ENCODE measurements at places on chromosomes 4 and X.

DNA sequence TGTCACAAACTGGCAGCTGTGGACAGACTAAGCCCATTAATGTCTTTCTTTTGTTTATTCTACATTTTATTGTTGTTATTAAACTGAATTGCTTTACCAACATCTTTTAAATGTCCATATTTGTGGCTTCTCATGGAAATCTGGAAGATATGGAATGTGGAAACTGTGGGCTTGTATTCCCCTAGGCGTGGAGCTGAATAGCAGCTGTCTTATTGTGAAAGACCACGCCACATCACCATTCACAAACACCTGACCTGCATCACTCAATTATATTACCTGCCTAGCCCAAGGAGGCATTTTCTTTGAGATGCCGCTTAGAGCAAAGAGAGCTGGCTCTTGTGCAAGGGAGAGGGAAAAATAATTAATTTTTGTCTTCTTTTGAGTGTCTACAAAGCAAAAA lies 96.9 kb upstream of the GPRIN3 start:
- no peak for ATAC-seq

- no peak for ATAC-seq
These were observed 14.4 kb downstream of the ALG13 start for GRCh38 chrX:111695297-111695880.

DNA sequence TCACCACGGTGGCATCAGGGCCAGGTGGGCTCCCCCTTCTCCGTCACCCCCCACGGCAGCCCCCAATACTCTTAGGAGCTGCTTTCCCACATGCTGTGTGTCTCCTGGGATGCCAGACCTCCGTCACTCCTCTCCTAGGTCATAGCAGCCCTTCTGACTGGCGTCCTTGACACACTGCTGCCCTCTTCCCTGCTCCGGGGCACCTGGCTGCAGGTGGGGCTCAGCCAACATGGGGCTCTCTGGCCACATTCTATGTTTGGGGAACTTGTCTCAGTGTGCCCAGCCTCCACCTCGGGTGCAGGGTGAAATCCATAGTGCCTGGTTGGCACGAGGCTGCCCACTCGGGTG lies 13.8 kb downstream of the TMEM175 start:
- ATAC-seq, result no peak

GRCh38 chrX:27548624-27549023 lies 41.5 kb upstream of the DCAF8L2 start:
- no peak for ATAC-seq

DNA sequence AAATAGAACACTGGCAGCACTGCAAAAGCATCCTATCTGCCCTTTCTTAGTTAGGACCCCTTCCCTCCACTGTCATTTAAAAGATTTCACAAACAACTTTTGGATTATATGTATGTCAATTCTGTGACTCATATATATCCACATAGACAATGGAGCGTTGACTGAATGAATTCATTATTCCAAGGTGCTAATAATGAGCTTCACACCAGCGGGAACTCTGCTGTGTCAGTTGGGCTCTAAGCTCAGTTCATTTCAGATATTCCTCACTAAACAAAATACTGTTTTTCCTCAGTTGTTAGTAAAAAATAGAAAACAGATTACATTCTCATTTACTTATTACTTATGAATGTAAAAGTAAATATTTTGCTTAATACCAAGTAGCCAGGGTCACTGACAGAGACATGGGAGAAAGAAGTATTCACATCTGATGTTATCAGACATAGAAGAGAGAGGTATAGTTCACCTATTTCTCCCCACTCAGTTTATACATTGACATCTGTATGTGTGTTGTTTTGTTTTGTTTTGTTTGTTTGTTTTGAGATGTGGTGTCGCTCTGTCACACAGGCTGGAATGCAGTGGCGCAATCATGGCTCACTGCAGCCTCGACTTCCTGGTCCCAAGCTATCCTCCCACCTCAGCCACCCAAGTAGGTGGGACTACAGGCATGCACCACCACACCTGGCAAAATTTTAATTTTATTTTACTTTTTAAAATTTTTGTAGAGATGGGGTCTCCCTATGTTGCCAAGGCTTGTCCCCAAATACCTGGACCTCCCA lies 10.9 kb downstream of the NFKB1 start:
- no peak for ATAC-seq

- ATAC-seq, result no peak
These were observed 19.5 kb downstream of the SAT1 start for GRCh38 chrX:23802431-23802830.

DNA sequence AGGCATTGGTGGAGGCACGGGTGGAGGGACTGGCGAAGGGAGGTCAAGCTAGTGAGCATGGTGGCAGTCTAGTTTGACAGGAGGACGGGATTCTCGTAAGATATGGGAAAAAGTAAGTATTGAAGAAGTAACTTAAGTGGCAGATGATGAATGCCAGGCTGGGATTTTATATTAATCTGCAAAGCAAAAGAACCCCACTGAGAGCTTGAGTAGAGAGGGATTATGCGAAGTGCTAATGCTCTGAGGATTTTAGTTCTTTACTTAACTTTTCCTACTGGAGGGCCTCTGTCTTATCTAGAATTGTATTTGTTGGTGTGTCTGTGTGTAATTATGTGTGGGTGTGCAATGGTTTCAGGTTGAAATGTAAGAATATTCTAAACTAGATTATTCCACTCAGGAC lies 327.9 kb downstream of the FAT4 start:
- no peak for ATAC-seq

GRCh38 chrX:48477960-48478755 lies 2.2 kb downstream of the FTSJ1 start:
- ATAC-seq, result no peak

DNA sequence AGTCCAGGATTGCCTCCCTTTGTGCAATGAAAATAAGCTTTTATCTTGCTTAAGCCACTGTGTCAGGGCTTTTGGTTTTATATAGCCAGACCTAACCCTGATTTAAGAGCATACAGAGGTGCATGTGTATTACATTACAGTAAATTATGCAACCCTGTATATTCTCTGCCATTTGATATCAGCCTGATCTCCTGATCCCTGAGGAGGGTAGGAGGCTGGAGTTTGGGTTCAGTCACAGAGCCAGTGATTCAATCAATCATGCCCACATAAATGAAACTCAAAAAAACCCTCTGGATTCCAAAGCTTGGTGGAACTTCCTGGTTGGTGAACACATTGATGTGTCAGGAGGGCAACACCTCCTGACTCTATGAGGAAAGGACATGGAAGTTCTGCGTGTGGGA lies 7.3 kb upstream of the KLHL8 start:
- ATAC-seq, result no peak

DNA sequence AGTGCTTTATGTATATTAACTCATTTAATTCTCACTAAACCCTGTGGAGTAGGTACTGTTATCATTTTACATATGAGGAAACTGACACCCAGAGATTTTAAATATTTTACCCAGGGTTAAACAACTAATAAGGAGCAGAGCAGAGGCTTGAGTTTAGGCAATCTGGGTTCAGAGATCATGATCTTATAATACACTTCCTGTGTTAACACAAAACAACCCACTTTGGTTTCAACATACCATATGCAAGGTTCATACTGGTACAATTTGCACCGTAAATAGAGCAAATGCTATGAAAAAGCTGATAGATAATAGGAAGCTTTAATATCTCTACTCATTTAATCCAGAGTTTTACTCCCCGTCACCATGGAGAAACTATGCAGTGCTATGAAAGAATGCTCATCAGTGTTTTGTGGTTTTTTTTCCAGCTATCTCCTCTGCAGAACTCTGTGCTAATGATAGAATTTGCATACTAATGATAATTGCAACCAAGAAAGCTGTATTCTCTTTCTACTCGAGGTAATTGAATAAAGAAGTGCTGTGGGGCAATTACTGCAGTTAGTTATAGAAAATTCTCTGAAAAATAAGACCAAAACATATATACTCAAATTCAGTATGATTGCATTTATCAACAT lies 138.8 kb upstream of the MAP9 start:
- no peak for ATAC-seq

- ATAC-seq, result no peak
These were observed 1.7 kb downstream of the ARAF start for GRCh38 chrX:47562615-47563243.

GRCh38 chr4:73450398-73451004 lies 14.5 kb downstream of the AFP start:
- peak; percentile 26 for ATAC-seq

GRCh38 chr4:25728886-25729285 lies 73.2 kb downstream of the SLC34A2 start:
- no peak for ATAC-seq

GRCh38 chr4:4721636-4722035 lies 137.8 kb upstream of the MSX1 start:
- ATAC-seq, result no peak

GRCh38 chrX:66163447-66163846 lies 600 bp upstream of the HEPH start:
- no peak for ATAC-seq

DNA sequence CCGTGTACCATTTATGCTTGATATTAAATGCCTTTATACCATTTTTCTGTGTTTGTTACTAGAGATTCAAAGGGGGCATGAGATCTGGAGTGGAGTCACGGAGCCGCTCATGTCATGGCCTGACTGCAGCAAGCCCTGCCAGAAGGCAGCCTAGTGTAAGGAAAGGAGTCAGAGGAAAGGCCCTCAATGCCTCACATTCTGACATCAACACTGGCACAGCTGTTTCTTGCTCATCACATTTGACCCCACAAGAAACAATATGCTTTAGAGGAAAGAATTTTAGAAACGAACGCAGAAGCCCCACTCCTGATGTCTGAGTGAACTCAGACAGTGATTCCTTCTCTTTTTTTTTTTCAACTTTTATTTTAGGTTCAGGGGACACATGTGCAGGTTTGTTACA lies 322.4 kb upstream of the CPEB2 start:
- ATAC-seq, result no peak

GRCh38 chrX:152619897-152620296 lies 17.8 kb upstream of the GABRQ start:
- no peak for ATAC-seq

GRCh38 chr4:169311643-169312365 lies 41.0 kb upstream of the SH3RF1 start:
- ATAC-seq, result peak; percentile 42

DNA sequence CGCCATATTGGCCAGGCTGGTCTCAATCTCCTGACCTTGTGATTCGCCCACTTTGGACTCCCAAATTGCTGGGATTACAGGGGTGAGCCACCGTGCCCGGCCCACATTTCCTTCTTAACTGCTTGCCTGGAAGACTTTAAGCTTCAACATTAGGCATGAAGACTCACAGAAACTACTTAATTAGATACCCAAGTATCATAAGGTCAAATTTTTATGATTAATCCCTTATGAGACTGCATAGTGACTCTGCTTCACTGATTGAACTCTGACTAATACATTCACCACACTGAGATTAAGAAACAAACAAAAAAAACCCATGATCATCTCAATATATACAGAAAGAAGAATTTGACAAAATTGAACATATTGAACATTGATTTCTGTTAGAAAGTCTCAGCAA lies 87.4 kb upstream of the KCTD8 start:
- no peak for ATAC-seq

GRCh38 chrX:55919367-55920221 lies 202.0 kb downstream of the RRAGB start:
- peak; percentile 55 for ATAC-seq

GRCh38 chrX:116230130-116230898 lies 59.8 kb downstream of the AGTR2 start:
- ATAC-seq, result peak; percentile 38

DNA sequence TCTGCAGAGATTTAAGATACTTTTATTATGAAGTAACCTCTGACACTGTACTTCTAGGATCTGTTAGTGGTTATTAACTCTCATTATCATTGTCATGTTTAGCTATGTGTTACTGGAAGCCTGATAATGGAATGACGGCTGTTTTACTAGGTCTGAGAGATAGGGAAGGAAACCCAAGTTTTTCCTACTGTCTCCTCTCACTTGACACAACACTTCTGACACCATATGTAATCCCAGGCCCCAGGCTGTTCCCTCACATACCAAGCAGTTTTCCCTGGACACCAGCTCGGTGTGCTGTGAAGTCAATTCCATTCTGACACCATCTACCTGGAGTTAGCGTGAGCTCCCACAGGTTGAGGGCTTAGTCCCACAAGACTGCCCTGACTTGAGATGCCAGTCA lies 85.6 kb downstream of the ZNF674 start:
- ATAC-seq, result no peak

DNA sequence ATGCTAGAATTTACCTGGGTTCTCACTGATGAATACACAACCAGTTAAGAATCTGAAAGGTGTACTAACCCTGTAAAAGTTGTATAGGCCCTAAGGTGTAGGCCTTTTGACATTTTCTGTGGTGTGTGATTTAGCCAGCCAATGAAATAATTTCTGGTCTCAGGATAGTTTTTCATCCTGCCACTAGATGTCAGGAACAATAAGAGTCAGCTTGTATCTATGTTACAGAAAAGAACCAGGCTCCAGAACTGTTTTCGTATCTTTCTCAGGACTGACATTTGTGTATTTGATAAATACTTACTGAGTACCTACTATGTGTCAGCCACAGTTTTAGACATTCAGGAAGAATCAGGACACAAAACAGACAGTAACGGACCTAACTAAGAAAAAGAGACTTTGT lies 673.6 kb upstream of the TENM3 start:
- peak; percentile 59 for ATAC-seq

DNA sequence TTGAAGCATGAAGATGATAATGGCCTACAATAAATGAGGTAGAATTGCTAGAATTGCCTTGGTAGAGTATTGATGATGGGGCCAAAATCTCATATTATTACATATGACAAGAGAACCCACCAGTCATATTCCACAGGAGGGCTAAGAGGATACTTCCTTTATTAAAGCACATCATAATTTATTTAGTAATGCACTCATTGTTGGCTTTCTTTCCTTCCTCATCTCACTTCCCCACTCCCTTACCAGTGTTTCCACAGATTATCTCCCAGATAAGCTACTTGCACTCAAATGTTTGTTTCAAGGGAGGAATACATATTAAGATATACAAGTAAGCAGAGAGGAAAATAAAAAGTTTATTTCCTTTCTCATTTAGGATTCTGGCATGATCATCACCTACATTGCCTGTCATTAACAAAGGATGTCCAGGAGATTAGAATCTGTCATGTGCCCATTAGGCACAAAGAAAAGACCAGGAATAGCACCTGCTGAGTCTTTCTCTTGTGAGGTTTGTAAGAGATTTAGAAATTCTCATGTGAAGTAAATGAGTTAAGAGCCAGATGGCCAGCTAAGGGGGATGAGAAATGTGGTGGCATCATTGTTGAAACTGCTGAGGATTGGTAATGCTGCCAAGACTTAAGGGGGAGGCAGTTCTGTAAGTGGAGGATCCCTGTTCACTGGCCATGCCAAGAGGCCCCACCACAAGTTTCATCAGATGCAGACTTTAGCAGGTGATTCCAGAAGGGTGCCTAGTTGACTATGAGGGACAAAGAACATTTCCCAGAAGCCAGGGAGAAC lies 52.4 kb upstream of the PRDM8 start:
- no peak for ATAC-seq

DNA sequence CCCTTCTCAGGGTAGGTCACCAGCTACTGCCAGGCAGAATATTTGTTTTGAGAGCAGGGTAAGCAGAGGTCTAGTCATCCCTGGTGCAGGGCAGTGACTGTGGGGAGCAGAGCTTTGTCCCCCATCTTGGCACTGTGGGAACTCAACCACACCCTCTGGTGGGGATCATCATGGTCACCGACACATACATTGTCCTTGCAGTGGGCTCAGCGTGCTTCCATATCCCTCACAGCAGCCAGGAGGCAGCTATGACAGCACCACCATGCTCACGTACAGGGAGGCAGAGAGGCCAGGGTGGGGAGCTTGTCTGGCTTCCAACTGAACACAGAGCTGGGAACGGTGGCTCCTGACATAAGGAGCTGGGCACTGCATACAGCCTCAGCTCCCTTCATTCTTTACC lies 102.3 kb downstream of the ENPP6 start:
- ATAC-seq, result no peak

GRCh38 chrX:48971249-48972219 lies at the start of gene KCND1:
KCND1 (minus strand) TSS chrX:48971844; CDS start chrX:48970271, 1,573 bp downstream.
- peak; percentile 34 for ATAC-seq
